Liver (tissue), 10 donors: ENCODE measurements at places on chromosomes 3 and 15. TPM values are rescaled to one million over a fixed set of nuclear protein-coding genes. Genes with fewer than 3 reads are reported as not detected.

FEZF2 gene
- polyA plus RNA-seq = not detected

GMNC gene
- polyA plus RNA-seq = 2.4 TPM

CCR8 gene
- polyA plus RNA-seq = not detected

CCRL2 gene
- 0.62 TPM for polyA plus RNA-seq

ASB14 gene
- not detected for polyA plus RNA-seq

TEX55 gene
- not detected for polyA plus RNA-seq

SLC6A6 gene
- 1.1 TPM for polyA plus RNA-seq

GRCh38 chr15:42011074-42011473 lies 9.8 kb downstream of the PLA2G4E start:
- DNase-seq = no peak

GRCh38 chr3:36494461-36495109 lies 114.3 kb downstream of the STAC start:
- no peak for DNase-seq

DNA sequence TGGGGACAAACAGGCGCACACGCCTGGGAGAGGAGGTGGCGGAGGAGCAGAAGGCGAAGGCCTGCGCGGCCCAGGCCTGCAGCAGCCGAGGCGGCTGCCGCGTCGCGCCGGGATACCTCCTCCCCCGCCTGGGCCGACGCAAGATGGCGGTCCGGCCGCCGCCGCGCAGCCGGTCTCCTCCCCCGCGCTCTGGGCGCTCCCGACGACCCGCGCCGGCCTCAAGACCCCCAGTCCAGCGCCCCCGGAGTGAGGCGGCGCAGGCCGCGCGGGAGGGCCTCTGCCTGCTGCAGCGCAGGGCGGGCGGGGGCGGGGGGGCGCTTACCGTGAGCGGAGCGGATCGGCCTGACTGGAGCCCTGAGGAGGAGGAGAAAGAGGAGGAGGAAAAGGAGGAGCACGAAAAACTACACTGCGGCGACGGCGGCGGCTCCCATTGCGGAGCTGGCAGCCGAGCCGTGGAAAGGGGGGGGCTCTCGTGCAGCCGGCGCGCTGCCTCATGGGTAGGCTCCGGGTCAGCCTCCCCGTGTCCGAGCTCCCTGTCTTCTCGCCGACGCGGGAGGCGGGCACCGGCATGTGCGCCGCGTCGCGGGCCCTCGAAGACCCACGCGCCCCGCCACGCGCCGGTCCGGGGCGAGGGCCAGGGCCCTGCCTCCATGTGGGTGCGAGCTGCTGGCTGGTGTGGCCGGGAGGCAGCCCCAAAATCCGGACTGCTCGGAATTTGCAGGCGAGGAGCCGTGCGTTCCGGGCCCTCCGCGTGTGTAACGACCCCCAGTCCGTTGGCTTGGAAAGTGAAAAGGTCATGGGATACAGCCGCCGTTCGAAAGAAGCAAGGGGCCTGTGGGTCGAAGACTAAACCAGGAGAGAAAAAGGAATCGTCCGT lies at the start of gene ZNF280D:
ZNF280D (minus strand) TSS at position 374 of the 877 bp plus-strand sequence. CDS start 26,400 bp downstream, outside the sequence.
- peak; percentile 86 for DNase-seq

DNA sequence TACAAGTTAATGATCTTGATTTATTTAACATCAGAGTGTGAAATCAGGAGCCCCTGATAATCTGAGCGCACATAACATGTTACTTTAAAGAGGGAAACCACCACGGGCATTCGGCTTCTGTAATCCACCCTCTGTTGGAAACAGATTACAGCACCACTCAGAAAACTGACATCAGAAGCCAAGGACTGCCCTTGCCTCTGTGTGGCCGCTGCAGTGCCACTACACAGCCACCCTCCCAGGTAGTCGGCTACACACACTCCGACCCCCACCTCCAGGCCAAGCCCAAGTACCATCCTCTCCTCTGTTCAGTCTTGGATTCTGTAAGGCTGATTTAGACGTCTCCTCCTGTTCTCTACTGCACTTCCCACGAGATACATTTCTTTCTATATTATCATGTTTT lies 251.7 kb downstream of the GABRB3 start:
- DNase-seq = no peak

- no peak for DNase-seq
Observed at GRCh38 chr3:174462916-174463315, 396.2 kb upstream of the NAALADL2 start.
